ENCODE measurements at places on chromosomes 1 and 21.

DNA sequence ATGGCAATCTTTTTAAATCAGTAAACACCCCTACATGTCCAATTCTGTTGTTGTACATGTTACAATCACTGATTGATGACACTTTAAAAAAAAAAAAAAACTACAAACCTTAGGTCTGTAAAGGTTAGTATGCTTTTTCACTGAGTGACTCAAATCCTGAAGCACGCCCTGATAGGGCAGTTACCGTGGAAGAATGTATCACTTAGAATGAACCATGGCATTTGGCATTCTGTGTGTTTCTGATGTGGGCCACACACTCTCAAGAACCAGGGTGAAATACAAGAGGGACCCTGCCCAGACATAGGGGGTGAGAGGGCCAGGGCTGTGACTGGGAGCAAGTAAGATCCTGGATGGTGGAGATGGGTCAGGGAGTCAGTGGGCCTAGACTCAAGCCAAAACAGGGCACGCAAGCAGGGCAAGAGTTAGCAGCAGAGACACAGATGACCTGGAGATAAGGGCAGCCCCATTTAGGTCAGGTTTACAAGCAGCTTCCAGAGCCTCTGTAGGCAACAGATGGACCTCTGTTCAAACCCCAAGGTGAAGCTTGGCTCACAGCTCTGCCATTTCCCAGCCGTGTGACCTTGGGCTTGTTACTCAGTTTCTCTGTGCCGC lies 47.6 kb upstream of the DMRTB1 start:
- no peak for DNase-seq

DNA sequence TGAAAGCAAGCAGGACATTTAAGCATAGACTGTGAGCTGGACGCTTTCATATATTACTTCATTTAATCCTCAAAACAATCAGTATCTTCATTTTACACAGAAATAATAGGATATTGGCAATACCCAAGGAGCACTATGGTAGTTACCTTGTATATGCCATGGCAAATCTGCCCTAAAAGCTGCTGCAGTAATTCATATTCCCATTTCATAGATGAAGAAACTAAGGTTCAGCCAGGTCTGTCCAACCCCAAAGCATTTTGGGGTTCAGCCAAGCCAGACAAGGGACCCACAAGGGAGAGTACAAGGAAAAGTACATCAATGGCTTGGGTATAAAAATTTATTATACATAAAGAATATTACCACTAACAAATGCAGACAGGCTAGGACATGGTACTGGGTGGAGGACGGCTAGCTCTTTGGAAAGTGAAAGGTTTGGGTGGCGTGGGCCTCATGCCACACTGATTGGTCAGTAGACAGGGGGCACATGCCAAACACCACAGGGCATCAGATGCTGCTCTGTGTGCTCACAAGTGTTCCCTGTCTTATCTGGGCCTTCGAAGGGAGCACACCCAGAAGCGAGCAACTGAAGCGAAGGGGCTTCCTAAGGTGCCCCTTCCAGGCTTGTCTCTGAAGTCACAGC lies 23.9 kb upstream of the PTAFR start:
- no peak for DNase-seq

DNA sequence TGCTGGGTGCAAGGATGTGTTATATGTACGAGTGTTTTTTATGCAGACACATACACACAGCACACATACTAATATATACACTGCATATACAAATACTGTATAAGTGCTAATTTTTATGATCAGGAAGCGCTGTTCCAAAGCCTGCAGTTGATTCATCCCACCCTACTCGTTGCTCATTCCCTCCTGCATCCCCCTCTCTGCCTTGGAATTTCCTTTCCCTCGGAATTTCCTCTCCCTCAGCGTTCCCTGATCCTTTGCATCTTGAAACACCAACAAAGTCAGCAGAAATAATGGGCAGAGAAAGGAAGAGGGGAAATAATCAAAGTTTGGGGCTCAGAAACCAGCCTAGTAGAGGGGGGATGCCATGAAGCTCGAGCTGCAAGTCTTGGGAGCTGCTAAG lies 98.9 kb downstream of the CSMD2 start:
- DNase-seq: no peak

DNA sequence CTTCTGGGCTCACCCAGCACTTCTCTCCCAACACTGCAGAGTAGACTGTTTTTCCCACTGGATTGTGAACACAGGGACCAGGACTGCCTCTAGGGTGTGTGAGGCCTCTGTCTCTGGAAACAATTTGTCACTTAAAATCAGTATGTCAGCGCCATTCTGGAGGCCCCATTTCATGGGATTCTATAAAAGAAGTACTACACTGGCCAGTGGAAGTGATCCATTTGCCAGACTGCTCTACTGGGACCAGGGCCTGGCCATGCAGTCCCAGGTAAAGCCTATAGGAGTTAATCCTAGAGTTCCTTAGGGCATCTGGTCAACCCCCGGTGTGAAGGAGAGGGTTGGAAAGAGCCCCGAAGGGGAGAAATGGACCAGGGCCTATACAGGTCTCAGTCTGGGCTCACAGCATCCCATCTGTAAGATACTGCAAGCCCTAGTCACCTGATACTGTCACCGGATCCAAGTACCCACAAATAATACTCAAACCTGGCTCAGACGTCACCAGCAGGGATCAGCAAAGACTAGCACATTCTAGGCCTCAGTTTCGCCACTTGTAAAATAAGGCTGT lies 245.0 kb downstream of the FOXD2 start:
- no peak for DNase-seq

GRCh38 chr21:37368541-37369279 lies 2.1 kb downstream of the DYRK1A start:
- DNase-seq: no peak

GRCh38 chr1:35564037-35564883 lies 6.7 kb downstream of the NCDN start:
- no peak for DNase-seq

DNA sequence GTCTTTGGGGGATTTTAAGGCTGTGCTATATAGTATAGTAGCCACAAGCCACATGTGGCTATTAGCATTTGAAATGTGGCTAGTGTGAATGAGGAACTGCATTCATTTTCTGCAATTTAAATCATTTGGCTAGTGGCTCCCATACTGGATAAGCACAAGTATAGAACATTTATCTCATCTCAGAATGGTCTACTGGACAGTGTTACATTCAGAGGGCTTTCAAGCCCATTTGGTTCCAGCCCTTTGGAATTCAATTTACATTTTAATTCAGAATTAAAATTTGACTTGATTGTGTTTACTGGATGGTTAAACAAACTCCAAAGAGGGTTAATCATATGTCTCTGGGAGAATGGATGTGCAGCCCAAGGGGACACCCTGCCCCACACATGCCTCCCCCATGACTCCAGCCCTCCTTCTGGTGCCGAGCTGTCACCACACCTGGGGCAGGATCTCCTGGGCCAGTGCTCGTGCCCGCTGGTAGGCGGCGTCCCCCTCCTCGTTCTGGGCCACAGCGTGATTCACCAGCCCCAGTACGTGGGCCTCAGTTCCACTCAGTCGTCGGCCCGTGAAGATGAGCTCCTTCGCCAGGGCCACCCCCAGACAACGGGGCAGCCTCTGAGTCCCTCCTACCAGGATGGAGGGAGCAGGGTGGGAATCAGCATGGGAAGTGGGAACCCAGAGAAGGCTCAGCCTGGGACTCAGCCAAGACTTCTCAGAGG lies 17.2 kb downstream of the ECHDC2 start:
- no peak for DNase-seq

DNA sequence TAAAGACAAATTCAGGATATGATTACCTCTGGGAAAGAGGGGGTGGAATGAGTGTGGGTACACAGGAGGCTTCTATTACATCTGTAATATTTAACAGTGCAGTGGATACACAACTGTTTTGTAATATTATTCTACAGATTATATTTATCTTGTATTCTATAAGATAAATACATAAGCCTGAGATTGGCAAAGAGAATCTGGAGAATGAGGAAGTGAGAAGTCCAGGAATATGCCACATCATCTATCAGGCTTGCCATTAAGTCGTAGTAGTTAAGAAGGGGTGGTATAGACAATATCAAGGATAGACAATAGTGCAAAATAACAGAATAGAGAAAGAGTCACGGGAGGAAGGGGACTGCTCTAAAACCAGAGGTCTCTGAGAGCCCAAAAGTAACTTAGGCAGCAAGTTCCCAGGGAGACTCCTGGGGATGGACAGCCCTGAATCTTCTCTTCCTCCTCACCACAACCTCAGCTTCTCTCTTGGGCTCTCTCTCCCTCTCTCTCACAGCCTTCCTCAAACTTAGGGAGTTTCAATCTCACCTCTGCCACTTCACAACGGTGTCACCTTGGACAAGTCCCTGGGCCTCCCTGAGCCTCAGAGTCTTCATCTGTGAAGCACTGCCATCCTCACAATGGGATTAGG lies 14.0 kb upstream of the PTAFR start:
- no peak for DNase-seq

GRCh38 chr1:1004780-1005697 lies 5.1 kb upstream of the HES4 start:
- DNase-seq: no peak

DNA sequence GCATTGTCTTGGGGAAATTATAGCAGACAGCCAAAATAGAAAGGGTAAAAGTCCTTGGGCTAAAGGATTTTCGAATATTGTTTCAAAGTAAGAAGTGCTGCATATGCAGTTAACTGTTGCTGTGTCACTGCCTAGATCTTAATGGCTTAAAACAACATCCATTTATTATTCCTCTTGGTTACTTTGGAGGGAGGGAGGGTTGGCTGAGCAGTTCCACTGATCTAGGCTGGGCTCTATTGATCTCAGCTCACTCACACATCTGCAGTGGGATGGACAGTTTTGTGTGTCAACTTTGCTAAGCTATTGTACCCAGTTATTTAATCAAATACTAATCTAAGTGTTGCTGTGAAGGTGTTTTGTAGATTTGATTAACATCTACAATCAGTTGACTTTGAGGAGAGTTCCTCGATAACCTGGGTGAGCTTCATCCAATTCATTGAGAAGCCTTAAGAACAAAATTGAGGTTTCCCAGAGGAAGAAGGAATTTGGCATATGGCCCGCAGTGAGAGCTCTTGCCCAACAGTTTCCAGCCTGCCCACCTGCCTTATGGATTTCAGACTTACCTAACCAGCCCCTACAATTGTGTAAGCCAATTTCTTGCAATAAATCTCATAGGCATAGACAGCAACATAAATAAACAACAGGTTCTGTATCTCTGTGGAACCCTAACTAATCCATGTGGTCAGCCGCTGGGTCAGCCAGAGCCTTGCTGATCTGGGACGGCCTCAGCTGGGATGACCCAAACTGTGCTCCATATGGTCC lies 187.3 kb downstream of the AK5 start:
- DNase-seq: no peak

DNA sequence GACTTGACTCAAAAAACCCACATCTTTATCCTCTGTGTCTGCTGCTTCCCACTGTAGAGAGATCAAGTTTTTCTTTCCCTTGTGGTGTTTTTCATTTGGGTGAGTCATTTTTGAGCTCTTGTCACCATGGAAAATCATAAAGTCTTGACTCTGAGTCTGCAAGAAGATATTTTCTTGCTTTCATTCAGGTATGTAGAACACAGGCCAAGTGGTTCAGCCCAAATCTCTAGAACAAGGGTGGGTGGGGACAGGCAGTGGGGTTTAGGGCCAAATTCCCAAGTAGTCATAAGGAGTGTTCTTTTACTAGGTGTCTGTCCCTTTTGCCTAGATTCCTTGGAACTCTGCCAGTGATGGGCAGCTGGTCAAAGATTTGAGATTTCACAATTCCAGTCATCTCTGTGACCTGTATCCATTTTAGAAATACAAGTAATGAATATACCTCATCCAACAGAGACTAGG lies 21.5 kb upstream of the ARHGAP29 start:
- no peak for DNase-seq

- DNase-seq: no peak
Observed at GRCh38 chr1:17158961-17159360, 39.7 kb upstream of the PADI2 start.

- no peak for DNase-seq
Observed at GRCh38 chr1:244439391-244440032, 12.2 kb downstream of the ADSS2 start.

- no peak for DNase-seq
Observed at GRCh38 chr1:207825719-207826556, 74.1 kb downstream of the CD46 start.

DNA sequence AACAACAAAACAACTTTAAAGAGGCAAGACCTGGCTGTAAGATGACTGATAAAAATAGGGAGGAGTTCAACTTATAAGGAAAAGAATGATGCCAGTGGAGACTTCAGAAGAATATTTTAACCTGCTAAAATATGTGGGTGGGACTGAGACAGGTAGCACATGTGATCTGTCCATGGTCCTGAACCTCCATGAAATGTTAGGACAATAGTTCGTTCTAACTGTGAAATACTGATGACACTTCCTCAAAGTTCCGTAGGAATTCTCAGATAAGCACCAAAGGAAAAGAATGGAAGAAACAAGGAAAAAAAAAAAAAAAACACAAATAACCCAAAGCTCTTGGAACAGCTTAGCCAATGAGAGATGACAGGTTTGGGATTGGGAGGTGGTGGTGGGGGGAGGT lies 44.7 kb downstream of the CDC42BPA start:
- no peak for DNase-seq

- no peak for DNase-seq
Observed at GRCh38 chr1:153790966-153791647, 15.9 kb downstream of the SLC27A3 start.

DNA sequence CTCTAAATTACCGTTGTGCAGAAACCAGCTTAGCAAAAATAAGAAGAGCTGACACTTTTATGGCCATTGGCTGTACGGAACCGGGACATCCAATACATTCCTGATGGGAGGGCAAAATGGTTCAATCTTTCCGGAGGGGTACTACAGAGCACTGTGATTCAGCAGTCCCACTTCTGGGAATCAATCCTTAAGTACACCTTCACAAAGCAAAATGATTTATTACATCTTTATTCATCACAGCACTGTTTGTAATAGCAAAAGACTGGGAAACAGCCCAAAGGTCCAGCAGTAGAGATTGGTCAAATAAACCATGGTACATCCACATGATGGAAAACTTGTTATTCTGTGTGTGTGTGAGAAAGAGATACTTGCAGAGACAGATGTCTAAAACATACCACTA lies 9.7 kb downstream of the GNG12 start:
- DNase-seq: no peak

GRCh38 chr1:25735956-25736529 lies 64.0 kb upstream of the SELENON start:
- DNase-seq: no peak

DNA sequence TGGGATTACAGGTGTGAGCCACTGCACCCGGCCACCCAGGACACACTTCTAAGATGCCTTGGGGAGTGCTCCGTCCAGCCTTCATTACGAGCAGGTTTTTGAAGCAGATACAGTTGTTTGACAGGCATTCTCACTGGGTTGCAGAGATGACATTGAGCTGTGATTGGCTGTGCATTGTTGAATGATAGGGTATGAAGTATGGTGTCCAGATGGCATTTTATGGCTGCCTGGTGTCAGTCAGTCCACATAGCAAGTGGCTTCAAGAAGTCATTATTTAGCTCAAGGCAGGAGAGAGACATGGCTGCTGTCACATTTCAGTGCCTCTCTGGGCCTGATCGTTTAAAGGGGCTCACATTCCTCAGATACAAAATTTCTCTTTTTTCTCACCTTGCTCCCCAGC lies 14.8 kb upstream of the PADI2 start:
- no peak for DNase-seq

Measured in iPS DF 19.7 (cell line).